ENCODE measurements at places on chromosomes 7 and 10. TPM values are rescaled to one million over a fixed set of nuclear protein-coding genes. Genes with fewer than 3 reads are reported as not detected.
A peak's percentile ranks its signal among the peaks of the same experiment; 100 is the strongest.

- no peaks in the 10 kb centered on the region for H3K36me3 ChIP-seq
- peaks cover 9% of the 10 kb centered on the region for H3K4me1 ChIP-seq
- DNase-seq = no peak
- H3K27me3 ChIP-seq = no peaks in the 10 kb centered on the region
- no peak overlapping the region for H3K27ac ChIP-seq
Observed at GRCh38 chr7:4805110-4805983, 29.9 kb downstream of the AP5Z1 start.

DNA sequence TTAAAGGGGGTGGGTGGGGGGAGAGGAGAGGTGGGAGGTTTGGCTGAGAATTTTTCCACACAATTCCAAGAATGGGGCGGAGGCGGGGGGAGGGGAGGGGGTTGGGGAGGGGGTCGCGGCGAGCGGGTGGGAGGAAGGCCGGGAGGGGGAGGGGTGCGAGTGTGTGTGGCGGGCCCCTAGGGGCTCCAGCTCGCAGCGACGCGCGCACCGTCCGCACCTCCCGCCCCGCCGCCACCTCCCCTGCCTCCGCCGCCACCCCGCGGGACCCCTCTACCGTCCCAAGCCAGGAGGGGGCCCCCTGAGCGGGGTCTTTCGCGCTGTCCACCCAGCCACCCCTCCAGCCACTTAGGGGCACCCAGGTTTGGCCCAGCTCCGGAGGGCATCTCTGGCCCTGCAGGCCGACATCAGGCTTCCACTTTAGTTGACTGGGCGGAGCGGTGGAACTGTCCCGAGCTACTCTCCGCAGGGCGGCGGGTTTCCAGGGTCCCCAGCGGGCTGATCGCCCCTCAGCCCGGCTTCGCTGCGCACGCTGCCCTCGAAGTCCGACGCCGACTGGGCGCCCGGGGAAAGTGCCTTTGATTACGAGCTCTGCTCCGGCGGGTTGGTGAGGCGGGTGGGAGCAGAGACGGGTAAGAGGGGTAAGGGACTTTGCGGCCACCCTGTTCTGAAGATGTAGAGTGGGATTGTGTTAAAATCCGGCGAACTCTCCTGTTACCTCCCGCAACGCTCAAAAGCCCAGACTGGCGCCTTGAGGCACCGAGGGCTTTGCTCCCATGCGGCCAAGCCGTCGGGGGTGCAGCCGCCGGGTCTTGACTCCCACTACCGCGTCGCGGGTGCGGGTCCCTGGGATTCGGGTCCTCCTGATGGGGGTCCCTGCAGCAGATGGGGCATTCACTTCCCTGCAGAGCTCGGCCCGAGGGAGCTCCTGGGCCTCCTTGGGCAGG, 1.8 kb upstream of the VAX1 start:
- DNase-seq = no peak
- no peaks in the 10 kb centered on the region for H3K36me3 ChIP-seq
- peaks cover 59% of the 10 kb centered on the region for H3K27me3 ChIP-seq
- no peaks in the 10 kb centered on the region for H3K4me1 ChIP-seq
- H3K4me3 ChIP-seq = no peak overlapping the region
- no peak overlapping the region for H3K27ac ChIP-seq

The MUC12 gene
- polyA plus RNA-seq = not detected

The DGKB gene
- polyA plus RNA-seq = not detected

DNA sequence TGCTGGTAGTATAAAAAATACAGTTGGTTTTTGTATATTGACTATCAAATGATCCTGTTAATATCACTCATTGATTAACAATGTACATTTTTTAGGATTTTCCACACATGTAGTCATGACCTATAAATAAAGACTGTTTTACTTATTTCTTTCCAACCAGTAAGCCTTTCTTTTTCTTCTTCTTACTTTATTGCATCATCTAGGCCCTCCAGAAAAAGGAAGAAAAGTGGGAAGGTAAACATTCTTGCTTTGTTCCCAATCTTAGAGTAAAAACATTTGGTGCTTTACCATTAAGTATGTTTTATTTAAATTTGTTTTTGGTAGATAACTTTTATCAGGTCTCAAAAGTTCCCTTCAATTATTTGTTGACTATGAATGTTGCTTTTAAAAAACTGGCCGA, 47.1 kb upstream of the CCNY start:
- H3K4me3 ChIP-seq = no peak overlapping the region
- no peak overlapping the region for H3K27ac ChIP-seq
- H3K27me3 ChIP-seq = no peaks in the 10 kb centered on the region

The MYO1G gene
- polyA plus RNA-seq = 60.0 TPM

GRCh38 chr10:11782793-11783557, 40.2 kb upstream of the PROSER2 start:
- no peaks in the 10 kb centered on the region for H3K36me3 ChIP-seq
- H3K27me3 ChIP-seq = no peaks in the 10 kb centered on the region
- H3K4me3 ChIP-seq = no peak overlapping the region
- no peaks in the 10 kb centered on the region for H3K4me1 ChIP-seq

- H3K27me3 ChIP-seq = peaks cover 8% of the 10 kb centered on the region
- H3K4me3 ChIP-seq = no peak overlapping the region
- H3K4me1 ChIP-seq = no peaks in the 10 kb centered on the region
- DNase-seq = no peak
- H3K27ac ChIP-seq = no peak overlapping the region
Observed at GRCh38 chr10:131003455-131003854, 308.1 kb downstream of the TCERG1L start.

GRCh38 chr7:117941138-117941810, 68.0 kb upstream of the CTTNBP2 start:
- no peak overlapping the region for H3K4me3 ChIP-seq
- no peaks in the 10 kb centered on the region for H3K4me1 ChIP-seq
- DNase-seq = no peak
- no peaks in the 10 kb centered on the region for H3K36me3 ChIP-seq

The HOXA1 gene
- polyA plus RNA-seq = 0.38 TPM

- H3K27me3 ChIP-seq = peaks cover 16% of the 10 kb centered on the region
- H3K4me1 ChIP-seq = no peaks in the 10 kb centered on the region
- DNase-seq = no peak
Observed at GRCh38 chr10:86077871-86078638, 288.5 kb downstream of the GRID1 start.

The GIMAP6 gene
- 115 TPM for polyA plus RNA-seq

GRCh38 chr10:116138897-116139296, 134.1 kb downstream of the GFRA1 start:
- H3K36me3 ChIP-seq = no peaks in the 10 kb centered on the region
- no peak overlapping the region for H3K27ac ChIP-seq
- peaks cover 21% of the 10 kb centered on the region for H3K27me3 ChIP-seq
- no peaks in the 10 kb centered on the region for H3K4me1 ChIP-seq
- H3K4me3 ChIP-seq = no peak overlapping the region

DNA sequence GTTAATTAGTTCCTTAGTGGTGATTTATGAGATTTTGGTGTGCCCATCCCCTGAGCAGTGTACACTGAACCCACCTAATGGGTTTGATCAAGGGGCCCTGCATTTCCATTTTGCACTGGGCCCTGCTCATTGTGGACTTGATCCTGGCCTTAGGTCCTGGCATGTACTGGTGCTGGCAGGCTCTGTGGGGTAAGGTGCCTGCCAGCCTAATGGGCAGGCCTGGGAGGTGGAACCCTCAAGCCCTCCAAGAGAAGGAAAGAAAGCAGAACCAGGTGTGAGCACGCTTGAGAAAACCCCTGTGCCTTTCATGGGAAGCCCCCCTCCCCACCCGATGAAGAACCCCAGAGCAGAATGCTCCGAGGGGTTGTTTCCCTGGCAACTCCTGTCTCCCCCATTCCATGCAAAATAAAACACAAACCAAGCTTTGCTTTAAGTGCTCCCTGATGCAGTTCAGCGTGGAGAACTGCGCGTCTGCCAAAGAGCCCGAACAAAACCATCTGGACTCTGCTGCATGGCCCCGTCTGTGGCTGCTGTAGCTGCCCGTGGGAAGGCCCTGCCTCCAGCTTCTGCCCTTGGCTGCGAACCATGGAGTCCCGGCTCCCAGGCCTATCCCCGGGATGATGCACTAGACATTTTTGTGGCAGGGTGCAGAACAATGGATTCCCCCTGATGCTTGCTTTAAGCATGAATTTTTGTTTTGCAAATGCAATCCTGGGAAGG, 123.3 kb downstream of the PRPF18 start:
- H3K4me3 ChIP-seq = no peak overlapping the region
- DNase-seq = no peak
- no peaks in the 10 kb centered on the region for H3K36me3 ChIP-seq
- peaks cover 23% of the 10 kb centered on the region for H3K4me1 ChIP-seq

GRCh38 chr7:28104041-28104541, 76.5 kb downstream of the JAZF1 start:
- no peaks in the 10 kb centered on the region for H3K4me1 ChIP-seq
- H3K36me3 ChIP-seq = no peaks in the 10 kb centered on the region
- no peak for DNase-seq
- peak overlapping the region; percentile 43 for H3K27ac ChIP-seq
- no peaks in the 10 kb centered on the region for H3K27me3 ChIP-seq

DNA sequence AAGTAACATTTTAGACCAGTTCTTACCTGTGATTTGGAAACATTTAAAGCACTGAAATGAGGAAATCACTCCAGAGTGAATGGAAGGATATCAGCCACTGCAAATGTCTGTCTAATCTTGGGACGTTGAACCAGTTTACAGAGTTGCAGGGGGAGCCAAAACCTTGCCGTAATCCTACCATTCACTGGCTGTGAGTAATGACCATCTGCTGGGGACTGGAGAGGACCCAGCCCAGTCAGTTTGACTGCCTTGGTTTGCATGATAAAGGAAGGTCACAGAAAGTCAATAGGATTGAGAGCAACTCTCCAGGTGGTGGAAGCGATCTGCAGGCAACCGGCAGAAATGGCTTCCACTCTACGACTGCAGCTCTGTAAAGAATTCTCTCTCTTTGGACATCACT, 167.2 kb downstream of the AKR1D1 start:
- no peak overlapping the region for H3K27ac ChIP-seq
- no peaks in the 10 kb centered on the region for H3K36me3 ChIP-seq
- DNase-seq = no peak
- H3K4me3 ChIP-seq = no peak overlapping the region
- no peaks in the 10 kb centered on the region for H3K27me3 ChIP-seq
